ENCODE measurements at places on chromosomes 5 and 9.

DNA sequence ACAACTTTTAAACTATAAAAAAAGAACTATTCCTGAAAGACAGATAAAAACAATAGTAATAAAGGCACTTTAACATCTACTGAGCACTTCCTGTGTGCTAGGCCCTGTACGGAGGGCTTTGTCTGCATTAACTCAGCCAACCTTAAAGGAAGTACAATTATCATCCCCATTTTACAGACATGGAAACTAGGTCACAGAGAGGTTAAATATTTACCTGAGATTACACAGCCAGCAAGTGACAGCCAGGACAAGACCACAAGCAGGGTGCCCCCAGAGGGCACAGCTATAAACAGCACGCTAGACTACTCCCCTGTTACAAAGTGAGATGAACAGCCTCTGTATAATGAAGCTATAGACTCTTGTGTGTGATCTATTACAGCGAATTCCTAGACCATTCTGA lies 25.5 kb downstream of the DDX31 start:
- no peak for DNase-seq

- peak; percentile 85 for DNase-seq
Measured at GRCh38 chr9:91164724-91165520, 196.8 kb downstream of the AUH start.

- no peak for DNase-seq
Measured at GRCh38 chr9:8564960-8565359, 765.4 kb upstream of the DMAC1 start.

DNA sequence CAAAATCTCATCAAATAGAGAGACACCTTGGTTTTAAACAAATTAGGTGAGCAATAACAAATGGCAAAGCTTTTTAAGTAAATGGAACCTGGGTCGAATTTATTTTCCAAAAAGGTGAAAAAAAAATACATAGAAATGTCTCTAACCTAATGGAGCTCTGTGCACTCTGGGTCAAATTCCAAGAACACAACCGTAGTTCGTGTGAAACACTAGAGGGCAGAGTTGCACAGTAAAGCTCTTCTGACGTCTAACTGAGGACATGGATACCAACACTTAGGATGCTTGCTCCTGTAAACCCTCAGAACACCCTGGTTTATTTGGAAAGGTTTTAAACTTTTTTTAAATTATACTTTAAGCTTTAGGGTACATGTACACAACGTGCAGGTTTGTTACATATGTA lies 18.9 kb downstream of the MARCHF11 start:
- DNase-seq, result peak; percentile 47

DNA sequence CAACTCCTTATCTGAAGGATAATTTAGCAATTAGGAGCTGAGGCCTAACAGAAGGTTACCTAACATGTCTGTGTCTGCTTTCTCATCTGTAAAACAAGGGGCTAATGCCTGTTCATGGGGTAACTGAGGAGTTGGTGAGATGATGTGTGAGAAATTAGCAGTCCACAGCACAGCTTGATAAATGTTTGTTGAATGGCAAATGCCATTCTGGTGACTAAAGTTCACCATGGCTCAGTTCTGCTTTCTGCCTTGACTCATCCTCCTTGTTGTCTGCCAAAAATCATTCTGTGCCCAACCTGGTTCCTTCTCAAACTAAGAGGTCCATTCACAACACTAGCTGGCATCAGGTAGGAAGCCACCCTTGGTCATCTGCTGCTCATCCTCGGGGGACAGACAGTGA lies 552.0 kb upstream of the KLF4 start:
- no peak for DNase-seq

All from fibroblast of the conjunctiva (primary cell).